ENCODE measurements at places on chromosomes 2 and 18. TPM values are rescaled to one million over a fixed set of nuclear protein-coding genes. Genes with fewer than 3 reads are reported as not detected.

- no peak for DNase-seq
- peak overlapping the region; percentile 44 for H3K27ac ChIP-seq
- no peaks in the 10 kb centered on the region for H3K36me3 ChIP-seq
- no peaks in the 10 kb centered on the region for H3K27me3 ChIP-seq
- no peak overlapping the region for H3K4me3 ChIP-seq
- H3K4me1 ChIP-seq = peaks cover 7% of the 10 kb centered on the region
Observed at GRCh38 chr2:200367155-200367554, 60.7 kb downstream of the SPATS2L start.

- DNase-seq = no peak
- no peaks in the 10 kb centered on the region for H3K36me3 ChIP-seq
Observed at GRCh38 chr2:108916796-108917421, 72.1 kb downstream of the EDAR start.

DNA sequence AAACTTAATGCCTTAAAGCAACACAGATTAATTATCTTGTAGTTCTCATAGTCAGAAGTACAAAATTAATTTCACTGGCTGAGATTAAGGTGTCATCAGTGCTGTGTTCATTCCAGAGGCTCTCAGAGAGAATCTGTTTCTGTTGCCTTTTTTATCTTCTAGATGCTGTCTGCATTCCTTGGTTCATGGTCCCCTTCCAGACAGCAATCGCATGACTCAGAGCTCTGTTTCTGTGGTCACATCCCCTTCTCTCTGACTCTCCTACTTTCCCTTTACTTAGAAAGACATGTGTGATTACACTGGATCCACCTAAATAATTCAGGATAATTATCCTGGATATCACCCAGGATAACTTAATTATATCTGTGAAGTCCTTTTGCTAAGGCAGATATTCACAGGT lies 148.6 kb downstream of the MAIP1 start:
- H3K27ac ChIP-seq = no peak overlapping the region
- no peaks in the 10 kb centered on the region for H3K27me3 ChIP-seq
- no peak overlapping the region for H3K4me3 ChIP-seq

DNA sequence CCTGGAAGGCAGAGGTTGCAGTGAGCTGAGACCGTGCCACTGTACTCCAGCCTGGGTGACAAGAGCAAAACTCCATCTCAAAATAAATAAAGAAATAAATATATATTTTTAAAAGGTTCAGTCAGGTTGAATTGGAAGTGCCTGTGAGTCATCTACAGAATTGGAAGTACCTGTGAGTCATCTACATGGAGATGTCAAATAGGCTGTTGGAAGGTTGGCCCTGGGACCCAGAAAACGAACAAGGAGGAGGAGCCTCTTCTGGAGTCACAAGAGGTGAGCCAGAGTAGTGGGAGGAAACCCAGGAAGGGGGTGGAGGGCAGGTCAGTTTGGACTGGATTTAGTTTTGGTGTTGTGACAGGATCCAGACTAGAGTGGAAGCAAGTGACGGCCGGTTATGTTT lies 15.2 kb upstream of the SCYGR1 start:
- no peaks in the 10 kb centered on the region for H3K27me3 ChIP-seq
- DNase-seq = no peak
- no peak overlapping the region for H3K27ac ChIP-seq
- no peaks in the 10 kb centered on the region for H3K36me3 ChIP-seq
- H3K4me3 ChIP-seq = no peak overlapping the region
- H3K4me1 ChIP-seq = peaks cover 10% of the 10 kb centered on the region

DNA sequence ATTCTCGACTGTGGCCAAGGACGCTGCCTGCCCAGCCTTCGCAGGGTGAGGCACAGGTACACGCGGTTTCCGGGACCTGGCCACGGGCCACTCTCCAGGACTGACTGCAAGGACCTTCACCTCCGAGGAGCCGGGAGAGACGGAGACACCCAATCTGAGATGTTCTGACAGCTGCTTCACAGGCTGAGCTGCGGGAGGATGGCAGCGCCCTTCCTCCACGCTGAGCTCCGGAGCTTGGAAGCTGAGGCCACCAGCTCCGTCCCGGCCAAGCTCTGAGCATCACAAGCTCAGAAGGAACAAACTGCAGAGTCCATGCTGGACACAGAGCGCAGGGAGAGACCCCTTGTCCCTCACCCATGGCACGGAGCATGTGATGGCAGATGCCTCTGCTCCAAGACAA lies 71.1 kb upstream of the CTDP1 start:
- peaks cover 11% of the 10 kb centered on the region for H3K27me3 ChIP-seq
- no peak overlapping the region for H3K27ac ChIP-seq
- peaks cover 9% of the 10 kb centered on the region for H3K4me1 ChIP-seq

GRCh38 chr2:95526360-95527341 lies 42.1 kb upstream of the TRIM43B start:
- H3K4me3 ChIP-seq = peak overlapping the region; percentile 83
- DNase-seq = peak; percentile 94
- no peaks in the 10 kb centered on the region for H3K27me3 ChIP-seq
- no peak overlapping the region for H3K27ac ChIP-seq
- H3K4me1 ChIP-seq = peaks cover 8% of the 10 kb centered on the region

- no peak overlapping the region for H3K27ac ChIP-seq
- no peaks in the 10 kb centered on the region for H3K27me3 ChIP-seq
- no peaks in the 10 kb centered on the region for H3K4me1 ChIP-seq
- DNase-seq = no peak
- H3K36me3 ChIP-seq = no peaks in the 10 kb centered on the region
- no peak overlapping the region for H3K4me3 ChIP-seq
Observed at GRCh38 chr2:148402786-148403185, 241.8 kb upstream of the EPC2 start.

GRCh38 chr18:44051026-44051425 lies 629.7 kb upstream of the SETBP1 start:
- H3K36me3 ChIP-seq = no peaks in the 10 kb centered on the region
- no peak for DNase-seq
- no peaks in the 10 kb centered on the region for H3K27me3 ChIP-seq

- no peak for DNase-seq
- peaks cover 23% of the 10 kb centered on the region for H3K4me1 ChIP-seq
- no peak overlapping the region for H3K27ac ChIP-seq
- H3K27me3 ChIP-seq = no peaks in the 10 kb centered on the region
Observed at GRCh38 chr2:47870641-47871540, 35.4 kb downstream of the FBXO11 start.

Gene MLPH
- 32.1 TPM for total RNA-seq

Gene SMAD7
- 76.0 TPM for total RNA-seq

Gene ATAD2B
- total RNA-seq = 18.0 TPM

Gene IHH
- under 0.01 TPM for total RNA-seq
